ENCODE measurements at places on chromosomes 2 and 18.

GRCh38 chr2:47907039-47907781 is 912 bp upstream of the FBXO11 start:
- DNase-seq = peak; percentile 54

DNA sequence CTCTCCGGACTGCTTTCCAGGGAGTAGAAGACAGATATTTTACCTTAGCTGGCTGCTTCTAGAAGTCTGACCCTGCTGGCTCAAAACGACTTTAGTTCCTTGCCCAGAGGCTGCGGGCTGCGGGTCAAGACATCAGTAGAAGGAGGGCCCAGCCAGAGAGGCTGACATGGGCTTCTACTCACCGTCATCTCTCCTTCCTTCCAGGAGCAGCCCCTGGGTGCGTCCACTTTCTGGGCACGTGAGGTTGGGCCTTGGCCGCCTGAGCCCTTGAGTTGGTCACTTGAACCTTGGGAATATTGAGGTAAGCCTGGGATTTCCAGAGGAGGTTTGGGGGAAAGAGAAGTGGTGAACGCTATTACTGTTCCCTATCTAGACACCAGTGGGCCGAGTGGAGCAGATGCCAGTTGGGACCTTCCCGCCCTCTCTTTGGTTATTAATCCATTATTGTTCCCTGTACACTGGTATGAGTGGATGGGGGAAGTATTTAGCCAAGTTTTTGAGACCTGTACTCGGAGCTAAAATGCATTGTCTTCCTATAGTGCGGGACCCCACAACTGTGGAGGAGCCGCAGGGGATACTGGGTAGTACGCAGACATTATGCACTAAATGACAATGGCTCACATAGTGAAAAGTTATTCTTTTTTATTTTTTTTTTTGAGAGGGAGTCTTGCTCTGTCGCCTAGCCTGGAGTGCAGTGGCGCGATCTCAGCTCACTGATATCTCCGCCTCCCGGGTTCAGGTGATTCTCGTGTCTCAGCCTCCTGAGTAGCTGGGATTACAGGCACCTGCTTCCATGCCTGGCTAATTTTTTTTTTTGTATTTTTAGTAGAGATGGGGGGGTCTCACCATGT is 26.3 kb upstream of the CASP8 start:
- DNase-seq = peak; percentile 46

- peak; percentile 36 for DNase-seq
Measured at GRCh38 chr2:156333274-156333950, 891 bp upstream of the NR4A2 start.

DNA sequence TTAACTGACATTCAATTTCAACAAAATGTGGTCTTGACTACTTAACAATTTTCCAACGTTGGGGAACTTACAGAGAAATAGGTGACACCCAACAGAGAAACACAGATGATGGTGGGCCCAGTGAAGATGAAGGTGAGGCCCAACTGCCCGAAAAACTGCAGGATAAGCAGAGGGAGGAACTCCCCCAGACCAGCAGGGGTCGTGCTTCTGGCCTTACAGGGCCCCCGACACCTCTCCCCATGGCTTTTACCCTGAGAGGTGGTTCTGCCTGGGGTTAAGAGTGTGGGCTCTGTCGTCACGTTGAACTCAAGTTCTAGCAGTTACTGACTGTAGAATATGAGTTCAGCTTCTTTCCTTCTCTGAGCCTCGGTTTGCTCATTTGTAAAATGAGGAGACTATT is 119.5 kb upstream of the SMIM21 start:
- DNase-seq = no peak

GRCh38 chr18:49476664-49477411 is 10.2 kb downstream of the C18orf32 start:
- DNase-seq = no peak

DNA sequence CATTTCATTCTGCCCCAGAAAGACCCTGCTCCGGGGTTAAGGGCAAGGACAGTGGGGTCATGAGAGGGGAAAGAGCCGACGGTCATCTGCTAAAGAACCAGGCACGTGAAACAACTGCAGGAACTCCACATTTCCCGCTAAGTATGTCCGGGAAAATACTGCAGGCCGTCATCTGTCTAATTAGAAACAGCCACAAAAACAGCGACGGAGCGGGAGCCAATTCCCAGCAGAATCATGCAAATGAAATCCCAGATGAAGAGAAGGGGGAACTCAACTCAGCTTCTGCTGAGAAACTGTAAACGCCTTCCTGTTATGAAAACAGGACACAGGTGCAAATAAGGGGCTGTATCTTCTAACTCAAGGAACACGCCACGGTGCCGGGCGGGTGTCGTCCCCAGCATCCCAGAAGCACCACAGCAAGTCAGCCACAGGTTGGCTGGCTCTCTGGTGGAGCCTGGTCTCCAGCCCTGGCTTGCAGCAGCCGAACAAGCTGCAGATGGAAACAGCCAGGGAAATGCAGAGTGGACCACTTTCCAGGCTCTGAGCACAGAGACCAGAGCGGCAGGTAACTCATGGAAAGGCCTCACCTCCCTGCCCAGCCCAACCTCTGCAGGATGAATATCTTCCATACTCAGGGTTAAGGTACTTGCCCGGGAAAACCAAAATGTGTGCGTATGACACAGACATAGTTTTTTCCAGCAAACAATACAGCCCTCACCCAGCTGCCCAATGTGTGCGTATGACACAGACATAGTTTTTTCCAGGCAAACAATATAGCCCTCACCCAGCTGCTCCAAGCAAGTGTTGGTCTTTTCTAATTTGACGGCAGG is 28.9 kb downstream of the PXDN start:
- no peak for DNase-seq

GRCh38 chr2:85433511-85434089 is 15.1 kb downstream of the SH2D6 start:
- no peak for DNase-seq

GRCh38 chr18:32072321-32072720 is 19.4 kb upstream of the RNF138 start:
- peak; percentile 28 for DNase-seq

DNA sequence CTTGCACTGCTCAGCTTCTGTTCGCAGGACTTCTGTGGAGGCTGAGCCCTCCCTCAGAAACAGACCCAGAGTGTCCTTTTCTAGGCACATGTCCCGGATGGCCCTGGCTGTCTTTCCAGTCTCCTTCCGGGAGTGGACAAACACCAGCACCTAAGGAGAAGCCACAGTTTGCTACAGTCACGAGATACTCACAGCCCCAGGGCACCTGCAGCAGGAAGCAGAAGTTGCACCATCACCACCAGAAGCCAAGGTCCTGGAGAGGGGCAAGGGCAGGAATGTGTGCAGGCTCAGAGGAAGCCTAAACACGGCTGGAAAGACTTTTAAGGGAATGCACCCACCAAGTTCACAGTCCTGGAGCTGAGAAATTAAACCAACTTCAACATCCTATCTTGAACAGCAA is 13.6 kb downstream of the SNRNP200 start:
- DNase-seq = no peak

- no peak for DNase-seq
Measured at GRCh38 chr2:164538240-164538866, 82.9 kb downstream of the GRB14 start.

GRCh38 chr18:55634545-55634944 is 46.6 kb upstream of the TCF4 start:
- no peak for DNase-seq

GRCh38 chr2:7117076-7117475 is 199.9 kb downstream of the RNF144A start:
- no peak for DNase-seq

- DNase-seq = no peak
Measured at GRCh38 chr2:221264318-221264717, 307.8 kb downstream of the EPHA4 start.

- no peak for DNase-seq
Measured at GRCh38 chr2:127685410-127686080, 10.2 kb upstream of the LIMS2 start.

DNA sequence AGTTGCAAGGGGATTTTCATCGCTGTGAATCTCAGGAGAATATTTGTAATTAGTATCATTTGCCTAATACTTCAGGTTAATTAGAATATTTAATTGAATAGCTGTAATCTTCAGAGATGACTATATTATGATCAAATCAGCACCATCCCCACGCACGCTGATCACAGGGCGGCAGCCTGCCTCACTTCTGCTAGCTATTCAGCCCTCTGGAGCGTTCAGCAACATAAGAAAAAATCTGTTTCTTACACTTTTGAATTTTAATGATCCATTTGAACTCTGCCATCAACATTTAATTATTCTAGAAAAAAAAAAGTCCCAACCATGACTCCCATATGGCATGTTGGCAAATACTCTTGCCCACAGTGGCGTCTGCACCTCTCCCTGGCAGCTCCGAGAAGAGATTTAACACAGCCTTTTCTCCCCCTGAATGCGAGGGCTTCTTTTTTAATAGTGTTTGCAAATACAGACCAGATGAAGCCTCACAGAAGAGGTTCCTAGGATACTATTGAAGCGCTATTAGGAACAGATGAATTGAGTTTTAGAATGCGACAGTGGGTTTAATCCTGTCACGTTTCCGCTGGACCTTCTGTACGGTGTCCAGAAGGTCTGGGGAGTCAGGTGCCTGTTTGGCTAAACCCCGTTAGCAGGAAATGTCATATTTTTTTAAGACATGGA is 731.9 kb upstream of the SALL3 start:
- DNase-seq = no peak

GRCh38 chr2:85996591-85996990 is 107.8 kb upstream of the ST3GAL5 start:
- DNase-seq = no peak

- no peak for DNase-seq
Measured at GRCh38 chr2:230842473-230842872, 22.3 kb upstream of the ITM2C start.

- no peak for DNase-seq
Measured at GRCh38 chr18:78140294-78140693, 839.3 kb upstream of the SALL3 start.

GRCh38 chr2:200498402-200499162 is 11.3 kb downstream of the KCTD18 start:
- DNase-seq = no peak

DNA sequence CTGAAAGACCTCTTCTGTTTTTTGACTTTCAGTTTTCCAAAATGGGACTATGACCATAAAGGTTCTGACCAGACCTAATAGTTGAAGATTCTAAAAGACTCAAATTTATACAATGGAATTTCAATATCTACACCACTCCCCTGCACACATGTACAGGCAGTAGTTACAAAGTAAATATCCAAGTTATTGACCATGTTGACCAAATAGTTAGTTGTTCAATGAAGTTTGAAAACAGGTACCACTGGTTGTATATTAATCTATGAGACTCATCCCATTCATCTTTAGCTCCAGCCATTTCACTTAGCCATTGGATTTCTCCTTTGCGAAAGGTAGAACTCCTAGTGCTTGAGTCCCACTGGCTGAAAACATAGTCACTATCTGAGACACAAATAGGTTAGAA is 277.4 kb downstream of the SETBP1 start:
- DNase-seq = no peak

GRCh38 chr2:181124497-181124896 is 144.1 kb downstream of the UBE2E3 start:
- DNase-seq = no peak

DNA sequence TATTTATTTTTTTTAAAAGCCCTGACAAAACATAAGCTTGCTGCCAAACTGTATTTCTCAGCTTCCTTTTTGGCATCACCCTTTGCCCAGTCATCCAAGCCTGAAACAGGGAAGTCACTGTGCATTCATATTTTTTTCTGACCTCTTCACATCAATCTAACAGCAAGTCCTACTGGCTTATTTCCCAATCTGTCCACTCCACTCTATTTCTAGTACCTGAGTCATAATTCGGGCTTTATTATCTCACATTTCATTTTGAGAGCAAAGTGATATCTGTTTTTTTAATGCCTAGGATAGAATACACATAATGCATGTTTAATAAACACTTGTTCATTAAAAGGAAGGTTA is 5.1 kb downstream of the HNMT start:
- no peak for DNase-seq

GRCh38 chr2:39780825-39781600 is 2.0 kb upstream of the THUMPD2 start:
- peak; percentile 22 for DNase-seq

GRCh38 chr2:235621736-235622135 is 127.9 kb downstream of the AGAP1 start:
- no peak for DNase-seq

All from activated naive CD4-positive, alpha-beta T cell treated with anti-CD3 and anti-CD28 coated beads, Interleukin-2, amount 10 ng/mL, durations not matched to agents 7 days and 5 days (primary cell).